ENCODE measurements at places on chromosomes 7 and 10.

DNA sequence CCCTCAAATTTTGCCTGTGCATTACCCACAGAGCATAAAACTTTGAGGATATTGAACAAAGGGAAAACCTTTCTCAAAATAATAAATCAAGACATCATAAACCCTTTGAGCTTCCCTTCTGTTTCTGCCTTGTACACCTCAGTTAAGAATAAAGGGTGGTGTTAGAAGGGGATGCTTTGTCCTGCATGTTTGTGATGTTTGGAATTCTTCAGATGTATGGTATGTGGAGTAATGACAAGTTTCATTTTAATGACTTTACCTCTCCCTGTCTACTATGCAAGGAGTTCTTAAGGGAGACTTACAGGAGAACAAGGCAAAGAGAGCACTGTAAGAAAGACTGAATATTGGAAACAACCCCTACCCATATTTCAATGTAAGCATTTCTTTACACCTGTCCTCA is 99.2 kb downstream of the HECW1 start:
- no peak for DNase-seq

DNA sequence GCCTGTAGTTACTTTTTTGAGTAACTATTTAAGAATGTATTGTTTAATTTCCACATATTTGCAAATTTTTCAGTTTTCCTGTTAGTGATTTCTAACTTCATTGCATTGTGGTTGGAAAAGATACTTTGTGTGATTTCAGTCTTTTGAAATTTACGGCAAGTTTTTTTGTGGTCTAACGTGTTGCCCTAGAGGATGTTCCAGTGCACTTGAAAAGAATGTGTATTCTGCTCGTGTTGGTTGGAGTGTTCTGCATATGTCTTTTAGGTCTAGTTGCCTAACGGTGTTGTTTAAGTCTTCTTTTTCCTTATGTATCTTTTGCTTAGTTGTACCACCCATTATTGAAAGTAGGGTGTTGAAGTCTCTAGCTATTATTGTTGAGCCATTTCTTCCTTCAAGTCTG is 59.7 kb downstream of the LCOR start:
- no peak for DNase-seq

GRCh38 chr7:26155531-26156375 is 3.8 kb downstream of the NFE2L3 start:
- no peak for DNase-seq

DNA sequence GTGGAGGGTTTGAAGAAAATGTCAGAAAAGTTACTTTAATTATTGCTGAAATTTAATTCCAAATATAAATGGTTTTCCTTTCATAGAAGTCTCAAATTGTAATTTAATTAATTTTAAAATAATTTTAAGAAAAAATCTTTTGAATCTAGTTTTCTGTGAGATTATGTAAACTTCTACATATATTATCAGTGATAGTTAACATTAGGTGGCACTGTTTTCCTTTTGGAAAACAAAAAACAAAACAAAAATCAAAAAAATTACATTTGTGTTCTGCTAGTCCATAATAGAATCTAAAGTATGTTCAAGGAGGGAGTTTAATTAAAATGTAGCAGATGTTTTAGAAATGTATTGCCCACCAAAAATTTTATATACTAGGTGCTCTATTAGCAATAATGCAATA is 1456.7 kb downstream of the REEP3 start:
- DNase-seq, result no peak

DNA sequence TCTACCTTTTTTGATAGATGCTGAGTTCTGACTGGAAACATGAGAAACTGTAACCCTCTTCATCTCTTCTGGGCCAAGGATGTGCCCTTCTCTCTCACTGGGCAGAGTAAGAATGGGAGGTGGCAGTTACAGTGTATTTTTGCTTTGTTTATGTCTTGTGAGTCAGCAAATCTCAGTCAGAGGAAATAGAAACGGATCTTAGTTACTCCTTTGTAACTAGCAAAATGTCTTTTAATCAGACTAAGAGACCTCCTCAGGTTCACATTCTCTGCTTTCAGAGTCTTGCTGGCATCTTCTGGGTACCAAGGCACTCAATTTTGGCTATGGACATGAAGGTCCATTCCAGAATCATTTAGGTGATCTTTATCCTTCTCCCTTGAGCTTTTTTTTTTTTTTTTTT is 70.9 kb downstream of the HHEX start:
- no peak for DNase-seq
